ENCODE measurements at places on chromosomes 7 and 10.

GRCh38 chr10:98408799-98409198 lies 6.2 kb downstream of the PYROXD2 start:
- no peak for DNase-seq

GRCh38 chr10:88200312-88201032 lies 337.0 kb downstream of the PTEN start:
- DNase-seq = no peak

DNA sequence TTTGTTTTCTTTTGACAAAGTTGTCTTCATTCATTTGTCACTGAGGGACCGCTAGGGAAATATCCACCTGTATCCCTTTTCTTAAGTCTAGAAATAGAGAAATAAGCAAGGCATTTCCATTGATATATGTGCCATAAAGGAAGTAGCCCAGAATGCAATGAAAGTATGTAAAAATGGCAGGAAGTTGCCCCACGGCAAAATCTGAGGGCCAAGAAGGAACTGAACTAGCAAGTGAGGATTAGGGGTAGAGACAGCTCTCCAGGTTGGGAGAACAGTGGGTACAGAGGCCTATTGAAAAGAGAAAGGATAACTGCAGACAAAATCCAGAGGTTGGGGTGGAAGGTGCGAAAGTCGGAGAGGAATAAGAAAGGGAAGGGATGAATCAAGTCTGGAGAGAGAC lies 56.6 kb upstream of the TOMM7 start:
- DNase-seq = no peak

DNA sequence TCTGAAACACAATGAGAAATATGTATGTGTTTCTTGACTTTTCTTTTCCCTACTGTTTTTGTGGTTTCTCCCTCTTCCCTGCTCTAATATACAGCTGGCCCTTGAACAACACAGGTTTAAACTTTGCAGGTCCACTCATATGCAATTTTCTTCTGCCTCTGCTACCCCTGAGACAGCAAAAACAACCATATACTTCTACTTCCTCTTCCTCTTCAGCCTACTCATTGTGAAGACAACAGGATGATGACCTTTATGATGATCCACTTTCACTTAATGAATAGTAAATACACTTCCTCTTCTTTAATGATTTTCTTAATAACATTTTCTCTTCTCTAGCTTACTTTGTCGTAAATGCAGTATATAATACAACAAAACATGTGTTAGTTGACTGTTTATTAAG lies 35.0 kb upstream of the DGKB start:
- DNase-seq = no peak

- no peak for DNase-seq
Measured at GRCh38 chr10:12443026-12443425, 93.7 kb downstream of the CAMK1D start.

GRCh38 chr10:2686691-2687090 lies 380.7 kb upstream of the PFKP start:
- DNase-seq = no peak

DNA sequence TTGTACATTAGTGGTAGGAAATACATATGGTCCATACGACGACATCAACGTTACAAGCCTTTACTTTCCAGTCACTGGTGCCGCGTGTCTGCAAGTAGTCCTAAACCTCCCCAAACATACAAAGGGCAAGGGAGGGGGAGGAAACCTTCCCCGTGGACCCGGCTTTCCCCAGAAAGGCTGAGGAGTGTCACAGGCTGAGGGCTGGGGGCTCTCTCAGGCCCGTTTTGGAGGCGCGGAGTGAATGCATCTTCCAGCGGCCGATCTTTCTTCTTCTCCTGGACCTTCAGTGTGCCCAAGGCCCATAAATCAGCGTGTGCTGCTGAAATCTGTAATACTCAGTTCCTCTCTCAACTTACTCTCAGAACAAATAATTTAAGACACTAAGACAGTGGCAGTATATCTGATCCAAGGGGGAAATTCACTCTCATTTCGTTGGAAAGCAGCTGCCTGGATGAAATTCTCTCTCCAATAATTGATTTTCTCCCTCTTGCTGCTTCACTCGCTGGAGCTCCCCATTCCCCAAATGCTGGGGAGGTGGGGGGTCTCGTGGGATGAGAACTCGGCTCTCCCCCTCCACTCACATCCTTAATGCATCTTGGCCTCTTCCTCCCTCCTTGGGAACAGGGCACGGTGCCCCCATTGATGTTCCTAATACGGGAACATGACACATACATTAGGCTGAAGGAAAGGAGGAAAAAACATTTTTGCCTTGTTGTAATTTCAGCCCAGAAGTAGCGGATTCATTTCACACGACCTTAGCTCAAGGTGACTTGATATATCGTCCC lies 126.1 kb downstream of the ADARB2 start:
- DNase-seq = no peak

- no peak for DNase-seq
Measured at GRCh38 chr7:32094516-32094915, 24.3 kb upstream of the PDE1C start.

- DNase-seq = no peak
Measured at GRCh38 chr10:131695496-131696165, 205.2 kb upstream of the PPP2R2D start.

GRCh38 chr7:116393654-116394053 lies 105.9 kb upstream of the CAV2 start:
- no peak for DNase-seq

- no peak for DNase-seq
Measured at GRCh38 chr10:62844280-62845011, 28.3 kb upstream of the EGR2 start.

DNA sequence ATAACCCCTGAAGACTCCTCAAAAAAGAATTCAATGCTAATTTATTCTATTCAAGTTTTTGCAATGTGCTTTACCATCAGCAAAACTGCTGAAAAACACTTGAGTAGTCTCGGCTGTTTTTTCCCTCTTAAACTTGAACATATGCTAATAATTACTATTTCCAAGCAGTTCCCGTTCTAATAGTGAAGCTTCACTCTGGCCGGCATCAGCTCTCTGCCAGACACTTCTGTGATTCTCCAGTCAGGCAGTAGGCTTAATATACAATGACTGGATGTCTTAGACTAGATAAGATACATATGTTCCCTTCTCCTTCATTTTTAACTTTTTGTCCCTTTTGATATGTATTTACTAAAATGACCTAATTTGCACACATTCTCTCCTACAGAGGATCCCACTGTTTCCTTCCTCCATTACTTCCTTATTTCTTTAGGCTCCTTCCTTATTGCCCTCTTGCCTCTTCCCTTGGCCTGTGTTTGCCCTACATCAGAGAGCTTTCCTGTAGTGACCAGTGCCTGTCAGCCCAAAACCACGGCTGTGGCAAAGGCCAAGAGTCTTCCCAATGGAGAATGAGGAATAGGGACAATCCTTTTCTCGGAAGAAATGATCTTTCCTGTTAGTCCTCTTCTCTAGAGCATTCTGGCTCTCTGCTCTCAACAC lies 23.5 kb downstream of the HEPACAM2 start:
- no peak for DNase-seq

DNA sequence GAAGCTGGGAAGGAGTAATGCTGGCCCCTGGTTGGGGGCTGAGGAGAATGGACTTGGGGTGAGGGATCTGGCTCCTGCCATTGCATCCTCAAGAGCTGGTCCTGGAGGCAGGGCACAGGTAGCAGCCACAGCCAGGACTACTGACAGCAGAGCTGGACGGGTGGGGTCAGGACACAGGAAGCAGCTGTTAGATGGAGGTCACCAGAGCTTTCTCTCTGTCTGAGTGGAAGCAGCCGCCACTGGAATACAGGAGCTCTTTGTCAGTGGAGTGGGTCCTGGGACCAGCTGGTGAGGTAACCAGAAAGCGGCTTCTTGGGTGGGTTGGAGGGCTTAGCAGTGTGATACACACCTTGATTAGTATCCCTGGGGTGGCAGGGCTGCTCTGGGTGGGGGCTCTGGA lies 58.1 kb upstream of the AQP1 start:
- DNase-seq = no peak

DNA sequence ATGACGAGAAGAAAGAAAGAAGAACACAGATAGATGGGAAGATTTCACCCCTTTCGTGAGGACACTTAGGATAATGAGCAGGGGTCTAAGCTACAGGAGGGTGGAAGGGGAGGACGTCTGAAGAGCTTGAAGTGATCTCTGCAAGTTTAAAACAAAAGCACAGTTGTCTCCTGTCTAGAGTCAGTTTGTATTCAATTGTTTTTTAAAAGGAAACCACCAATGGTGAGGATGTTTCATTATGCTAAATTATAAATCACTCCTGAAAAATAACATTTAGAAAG lies 85.9 kb downstream of the ADAM12 start:
- no peak for DNase-seq

- DNase-seq = no peak
Measured at GRCh38 chr10:1230592-1231275, 174.5 kb downstream of the WDR37 start.

DNA sequence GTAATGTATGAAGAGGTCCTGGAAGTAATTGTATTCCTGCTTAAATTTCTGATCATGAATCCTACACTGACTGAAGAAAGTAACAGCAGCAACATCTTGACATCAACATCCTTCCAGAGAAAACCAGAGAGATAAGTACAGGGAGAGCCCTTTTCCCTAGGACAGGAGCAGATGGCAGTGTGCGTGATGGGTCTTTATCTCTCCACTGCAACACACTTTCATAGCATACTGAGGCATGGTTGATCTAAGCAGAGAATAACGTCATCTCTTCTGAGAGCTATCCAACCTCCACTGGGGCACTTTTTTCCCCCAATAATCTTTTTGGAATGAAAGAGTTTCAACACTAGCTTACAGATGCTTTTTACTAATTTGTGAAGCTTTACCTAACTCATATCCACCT lies 342 bp downstream of the OR2A25 start:
- no peak for DNase-seq

DNA sequence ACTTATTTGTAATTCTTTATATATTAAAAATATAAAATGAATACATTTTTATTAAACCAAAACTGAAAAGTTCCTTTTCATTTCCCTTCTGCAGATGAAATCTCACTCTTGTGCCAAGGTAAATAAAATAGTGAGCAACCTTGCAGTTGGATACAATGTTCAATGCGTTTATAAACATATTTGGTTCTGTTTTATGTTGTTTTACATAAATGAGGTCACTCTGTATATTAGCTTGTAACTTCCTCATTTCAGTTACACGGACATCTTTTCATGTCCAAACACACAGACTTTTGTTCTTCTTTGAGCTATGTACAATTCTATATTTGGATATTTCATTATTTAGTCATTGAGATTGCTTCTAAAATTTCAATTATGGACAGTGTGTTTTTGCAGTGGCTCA lies 107.7 kb downstream of the BBS9 start:
- no peak for DNase-seq

GRCh38 chr10:124320778-124321432 lies 97.8 kb downstream of the OAT start:
- DNase-seq = no peak

DNA sequence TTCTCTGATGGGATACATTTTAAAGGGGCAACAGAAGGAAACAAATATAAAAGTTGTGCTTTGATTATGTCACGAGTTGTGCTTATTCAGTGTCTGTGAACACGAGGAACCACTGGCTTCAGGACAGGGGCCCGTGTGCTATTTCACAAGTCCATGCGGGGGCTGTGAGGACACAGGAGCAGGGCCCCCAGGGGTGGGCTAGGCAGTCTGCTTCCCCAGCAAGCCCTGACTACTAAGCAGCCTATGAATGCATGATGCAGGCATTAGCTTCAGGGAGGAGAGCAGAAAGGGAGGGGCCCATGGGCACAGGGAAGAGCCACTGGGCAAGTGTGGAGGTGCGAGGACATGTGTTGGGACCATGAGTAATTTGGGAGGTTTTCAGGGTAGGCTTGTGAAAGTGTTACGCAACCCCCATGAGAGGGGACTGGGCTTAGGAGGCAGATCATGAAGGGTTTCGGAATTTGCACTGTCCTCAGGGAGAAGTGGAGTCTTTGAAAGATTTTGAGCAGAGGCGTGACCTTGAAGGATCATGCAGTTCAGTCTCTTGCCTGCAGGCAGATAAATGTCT lies 424.9 kb downstream of the CALN1 start:
- DNase-seq = no peak

DNA sequence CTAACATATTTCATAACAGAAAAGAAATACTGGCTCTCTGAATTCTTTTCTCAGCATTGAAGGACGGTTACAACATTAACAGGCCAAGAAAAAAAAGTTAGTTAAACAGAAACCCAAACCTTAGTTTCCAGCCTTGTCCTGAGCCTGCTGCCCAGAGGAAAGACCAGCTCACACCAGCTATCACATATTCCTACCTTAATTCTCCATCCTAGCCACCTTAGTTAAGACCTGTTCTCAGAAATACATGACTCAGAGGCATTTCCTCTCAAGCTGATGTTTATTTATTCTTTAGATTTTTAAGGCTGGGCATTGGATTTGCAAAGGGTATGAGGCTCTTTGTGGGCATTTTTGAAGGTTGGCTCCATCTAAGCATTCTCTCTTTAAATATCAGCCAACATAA lies 34.3 kb upstream of the ADAM12 start:
- DNase-seq = no peak

- no peak for DNase-seq
Measured at GRCh38 chr7:88686468-88687229, 72.9 kb upstream of the ZNF804B start.

- DNase-seq = peak; percentile 3
Measured at GRCh38 chr7:112495810-112496462, 15.1 kb downstream of the LSMEM1 start.

DNA sequence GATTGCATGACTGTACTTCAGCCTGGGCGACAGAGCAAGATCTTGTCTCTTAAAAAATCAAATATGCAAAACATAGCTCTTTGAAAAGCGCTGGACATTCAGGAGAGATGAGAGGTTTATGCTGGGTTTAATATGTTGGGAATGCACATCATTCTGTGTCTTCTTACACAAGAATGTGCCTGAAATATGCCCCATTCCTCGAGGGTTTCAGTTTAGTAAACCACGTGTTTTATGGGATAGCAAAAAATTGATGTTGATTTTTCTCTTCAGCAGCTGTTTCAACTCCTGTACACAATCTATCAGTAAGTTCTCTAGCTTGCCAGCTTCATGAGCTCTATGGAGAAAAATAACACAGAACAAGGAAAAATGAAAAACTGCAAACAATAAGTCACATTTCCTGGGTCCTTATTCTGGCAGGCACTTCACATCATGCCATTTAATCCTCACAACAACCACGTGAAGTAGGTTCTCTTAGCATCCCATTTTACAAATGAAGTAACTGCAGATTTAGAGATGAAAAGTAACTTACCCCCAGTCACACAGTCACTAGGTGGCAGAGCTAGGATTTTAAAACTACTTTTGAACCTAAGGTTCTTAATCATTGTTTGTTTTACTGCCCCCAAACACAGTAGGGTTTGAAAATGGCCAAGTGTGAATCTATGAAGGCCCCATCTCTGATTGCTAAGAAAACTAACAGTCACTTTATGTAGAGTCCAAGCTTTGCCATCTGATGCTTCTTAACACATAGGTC lies 423.6 kb downstream of the PHTF2 start:
- DNase-seq = no peak

GRCh38 chr10:103843045-103843444 lies 12.3 kb downstream of the SH3PXD2A start:
- DNase-seq = no peak
